ENCODE measurements at places on chromosomes 5 and 9.

- DNase-seq = no peak
Measured at GRCh38 chr5:54581831-54582548, 64.4 kb downstream of the SNX18 start.

DNA sequence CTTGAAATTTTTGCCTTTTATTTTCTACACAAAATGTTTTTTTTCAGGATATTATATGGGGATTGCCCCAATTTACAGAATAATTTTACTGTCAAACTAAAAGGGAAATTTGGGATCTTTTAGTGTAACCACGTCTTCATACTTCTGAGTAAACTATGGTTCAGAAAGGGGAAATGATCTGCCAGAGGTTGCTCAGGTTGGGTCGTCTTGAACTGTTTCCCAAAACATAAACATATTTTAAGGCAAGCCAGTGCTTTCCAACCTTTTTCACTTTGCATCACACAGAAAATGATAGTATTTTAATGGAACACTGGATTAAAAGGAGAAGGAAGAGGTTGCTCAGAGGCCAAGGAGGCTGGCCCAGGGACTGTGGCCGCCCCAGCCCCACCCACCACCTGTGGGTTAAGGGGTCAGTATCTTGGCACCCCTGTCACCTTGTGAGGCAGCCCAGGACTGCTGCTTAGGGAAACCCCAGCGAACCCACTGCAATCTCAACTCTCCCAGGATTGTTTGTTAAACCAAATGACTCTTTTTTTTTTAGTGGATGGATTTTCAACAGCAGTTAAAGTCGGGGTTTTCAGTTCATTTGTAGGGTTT is 142.7 kb upstream of the DHFR start:
- DNase-seq = no peak

DNA sequence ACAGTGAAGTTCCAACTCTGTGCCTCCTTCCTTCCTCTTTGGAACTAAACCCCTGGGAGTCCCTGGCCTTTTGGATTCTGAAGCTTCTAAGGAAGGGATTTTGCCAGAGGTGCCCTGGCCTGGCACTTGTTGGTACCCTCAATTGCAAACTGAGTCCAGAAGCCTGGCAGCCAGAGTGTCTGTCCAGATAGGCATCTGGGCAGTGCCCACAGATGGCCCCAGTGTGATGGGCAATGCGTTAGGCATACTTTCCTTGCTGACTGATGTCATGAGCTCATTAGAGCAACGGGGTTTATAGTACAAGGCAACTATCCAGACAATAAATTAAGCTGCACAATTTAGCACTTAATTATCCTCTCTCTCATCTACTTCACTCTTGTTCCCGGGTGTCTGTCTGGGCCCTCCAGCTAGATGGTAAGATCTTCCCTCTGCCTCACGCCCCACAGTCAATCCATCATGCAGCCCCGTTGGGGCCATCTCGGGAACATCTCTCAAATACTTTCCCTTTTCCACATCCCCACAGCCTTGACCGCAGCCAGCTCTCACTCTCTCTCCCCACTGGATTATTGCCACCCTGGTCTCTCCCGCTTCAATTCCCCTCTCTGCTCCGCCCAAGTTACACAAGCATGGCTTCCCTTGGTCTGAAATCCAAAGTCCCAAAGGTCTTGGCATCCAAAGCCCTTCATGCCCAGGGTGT is 157.5 kb upstream of the SMIM23 start:
- DNase-seq = no peak

GRCh38 chr9:124258607-124259157 is 933 bp downstream of the NEK6 start:
- DNase-seq = no peak

GRCh38 chr5:33470544-33470943 is 29.8 kb downstream of the TARS1 start:
- peak; percentile 17 for DNase-seq

GRCh38 chr5:126912616-126913200 is 117.7 kb downstream of the MARCHF3 start:
- no peak for DNase-seq

DNA sequence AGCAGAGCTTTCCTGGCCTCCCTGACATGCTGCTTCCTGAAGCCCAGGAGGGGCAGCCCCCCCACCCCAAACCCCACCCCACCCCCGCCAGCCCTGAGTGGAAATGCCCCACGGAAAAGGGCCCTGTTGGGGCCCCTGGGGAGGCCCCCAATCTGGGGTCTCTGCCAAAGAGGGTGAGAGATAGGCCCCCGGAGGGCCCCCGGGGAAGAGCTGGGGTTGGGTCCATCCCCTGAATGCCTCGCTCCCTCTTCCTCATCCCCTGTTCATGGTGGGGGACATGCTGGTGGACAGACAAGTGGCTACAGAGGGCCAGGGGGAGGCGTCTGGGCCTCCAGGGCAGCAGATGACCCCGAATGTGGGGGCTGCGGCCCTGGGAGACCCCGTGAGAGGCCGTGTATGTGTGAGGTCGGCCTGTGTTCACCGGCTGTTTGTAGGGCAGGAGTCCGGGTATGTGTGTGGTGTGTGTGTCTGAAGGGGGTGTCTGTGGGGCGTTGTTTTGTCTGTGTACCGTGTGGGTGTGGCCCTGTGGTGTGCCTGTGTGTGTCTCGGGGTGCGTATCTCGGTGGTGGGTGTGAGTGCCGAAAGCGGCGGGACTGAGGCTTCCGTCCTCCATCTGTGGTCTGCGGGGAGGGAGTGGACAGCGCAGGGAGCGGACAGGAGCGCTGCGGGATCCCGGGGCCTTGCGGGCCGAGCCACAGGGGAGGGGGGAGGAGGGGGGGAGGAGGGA is 11.3 kb downstream of the C9orf50 start:
- DNase-seq = no peak

DNA sequence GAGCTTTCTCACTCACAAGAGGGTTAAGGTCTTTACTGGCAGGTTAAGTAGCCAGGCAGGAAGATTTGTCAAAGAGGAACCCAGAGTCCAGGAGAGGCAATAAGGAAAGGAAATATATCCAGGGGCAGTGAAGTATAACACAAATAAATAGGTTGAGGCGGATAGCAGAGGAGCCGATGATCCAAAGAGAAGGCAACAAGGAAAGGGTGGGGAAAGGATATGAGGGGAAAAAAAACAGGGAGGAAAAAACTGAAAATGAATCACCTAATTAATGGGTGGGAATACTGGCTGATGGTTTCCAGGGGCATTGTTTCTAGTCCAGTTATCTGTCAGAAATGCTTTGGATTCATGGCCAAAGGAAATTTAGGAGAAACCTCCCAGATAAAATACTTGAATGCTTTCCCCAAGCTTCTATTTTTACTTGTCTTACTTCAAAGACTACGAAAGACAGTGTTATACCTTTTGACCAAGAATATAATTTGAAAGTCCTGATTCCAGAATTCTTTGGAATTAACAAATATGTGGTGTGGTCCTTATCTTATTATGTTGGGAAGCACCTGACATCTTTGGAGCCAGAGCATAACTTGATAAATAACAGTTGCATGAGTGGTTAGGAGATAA is 146.5 kb downstream of the AOPEP start:
- DNase-seq = no peak

- DNase-seq = no peak
Measured at GRCh38 chr5:169128679-169129078, 172.3 kb downstream of the SLIT3 start.

GRCh38 chr9:131546336-131547084 is 1.2 kb downstream of the PRRT1B start:
- no peak for DNase-seq

GRCh38 chr9:2666569-2666968 is 45.0 kb downstream of the VLDLR start:
- DNase-seq = no peak

All from erythroblast (primary cell).